Stimulated activated CD8-positive, alpha-beta memory T cell treated with anti-CD3 and anti-CD28 coated beads, Interleukin-7, amount 100 ng/mL, for 48 hours (primary cell): ENCODE measurements at places on chromosomes 1 and 21.

- DNase-seq, result no peak
Observed at GRCh38 chr21:31766899-31767298, 35.0 kb upstream of the SCAF4 start.

- no peak for DNase-seq
Observed at GRCh38 chr1:1768249-1768992, 9.8 kb downstream of the NADK start.

DNA sequence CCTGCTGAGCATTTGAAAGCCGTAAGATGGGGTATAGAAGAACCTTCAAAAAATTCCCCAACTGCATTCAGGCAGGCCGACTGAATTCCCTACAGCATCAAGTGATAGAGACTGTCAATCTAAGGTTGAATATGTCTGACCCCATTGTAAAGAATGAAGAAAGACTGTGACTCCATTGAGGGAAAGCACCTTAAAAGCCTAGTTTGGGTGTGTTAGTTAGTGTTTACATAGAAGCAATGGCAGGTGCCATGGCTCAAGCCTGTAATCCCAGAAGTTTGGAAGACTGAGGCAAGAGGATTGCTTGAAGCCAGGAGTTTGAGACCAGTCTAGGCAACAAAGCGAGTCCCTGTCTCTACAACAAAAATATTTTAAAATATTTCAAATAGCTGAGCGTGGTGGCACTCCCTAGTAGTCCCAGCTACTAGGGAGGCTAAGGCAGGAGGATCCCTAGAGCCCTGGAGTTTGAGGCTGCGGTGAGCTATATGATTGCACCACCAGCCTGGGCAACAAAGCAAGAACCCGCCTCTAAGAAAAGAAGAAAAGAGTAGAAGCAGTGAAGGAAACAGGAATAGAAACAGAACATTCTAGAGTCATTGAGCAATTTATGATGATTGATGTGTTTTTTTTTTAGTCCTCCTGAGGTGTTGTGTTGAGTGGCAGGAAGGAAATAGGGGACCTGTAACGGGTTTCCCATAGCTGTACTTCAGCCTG, 15.4 kb downstream of the POLR3GL start:
- no peak for DNase-seq

DNA sequence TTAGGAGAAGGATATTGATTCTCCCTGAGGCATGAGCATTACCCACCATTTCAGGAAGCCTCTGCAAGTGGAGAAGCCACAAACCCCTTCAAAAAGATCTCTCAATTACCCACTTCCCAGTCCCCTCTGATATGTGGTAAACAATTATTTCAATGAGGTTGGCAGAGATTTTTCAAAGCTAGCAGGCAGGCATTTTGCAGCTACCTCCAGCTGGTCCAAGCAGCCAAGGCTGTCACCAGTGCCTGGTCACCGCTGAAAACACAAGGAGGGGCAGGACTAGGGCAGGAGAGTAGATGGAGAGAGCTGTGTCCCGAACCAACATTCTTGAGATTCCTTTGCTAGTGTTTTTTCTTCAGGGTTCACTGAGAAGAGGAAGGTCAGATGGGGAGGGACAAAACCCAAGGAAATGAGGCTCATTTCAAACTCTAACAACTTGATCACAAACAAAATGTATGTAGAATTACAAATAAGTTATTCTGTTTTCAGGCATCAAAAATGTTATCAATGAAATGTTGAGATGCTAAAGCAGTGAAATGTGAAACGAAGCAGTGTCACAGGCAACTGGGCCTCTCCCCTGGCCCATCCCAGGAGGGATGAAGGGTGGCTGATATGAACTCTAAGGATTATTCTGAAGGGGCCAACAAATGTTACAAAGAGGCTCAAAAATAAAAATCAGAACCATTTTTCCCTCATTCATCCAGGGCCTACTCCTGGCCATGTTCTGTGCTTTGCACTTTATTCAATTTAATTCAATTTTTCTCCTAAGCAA, 22.3 kb downstream of the APP start:
- DNase-seq, result no peak

GRCh38 chr1:192350356-192350755, 33.6 kb downstream of the RGS21 start:
- DNase-seq, result no peak

DNA sequence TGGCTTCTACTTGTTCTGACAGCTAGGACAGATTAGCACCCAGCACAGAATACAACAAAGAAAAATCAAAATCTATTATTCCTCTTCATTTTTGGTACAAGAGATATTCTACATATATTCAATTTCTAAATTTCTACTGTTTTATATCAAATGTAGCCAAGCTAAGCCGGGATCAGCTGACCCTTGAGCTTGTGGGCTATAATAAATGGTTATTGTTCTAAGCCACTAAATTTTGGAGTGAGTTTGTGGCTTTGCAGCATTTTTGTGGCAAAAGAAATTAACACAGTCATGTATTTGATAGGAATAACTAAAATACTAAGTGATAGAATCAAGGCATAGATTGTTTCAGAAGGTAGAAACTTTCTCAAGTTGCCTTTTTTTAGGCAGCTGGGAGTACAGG, 50.7 kb downstream of the APP start:
- DNase-seq, result no peak
